Esophagus squamous epithelium (tissue), 5 donors: ENCODE measurements at places on chromosomes 1 and 21.

DNA sequence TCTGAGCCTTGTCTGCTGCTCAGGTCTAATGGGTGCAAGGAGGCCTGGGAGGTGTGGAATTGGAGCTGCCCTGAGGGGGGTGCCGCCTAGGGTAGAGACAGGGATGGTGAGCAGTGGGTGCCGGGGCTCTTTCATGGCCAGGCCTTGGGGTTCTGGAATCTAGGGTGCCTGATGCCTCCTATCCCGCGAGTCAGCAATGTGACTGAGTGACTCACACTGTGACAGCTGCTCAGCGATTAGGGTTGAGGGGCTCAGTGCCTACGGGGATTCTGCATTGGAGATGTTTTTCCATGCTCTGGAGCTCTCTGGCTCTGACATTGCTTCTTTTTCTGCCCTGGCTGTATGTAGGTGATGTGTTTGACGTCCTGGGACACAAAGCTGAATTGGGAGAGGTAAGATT is 16.8 kb downstream of the ATP8B2 start:
- no peak for DNase-seq

- no peak for DNase-seq
These were observed 11.6 kb downstream of the SCAF4 start for GRCh38 chr21:31720330-31720729.

- no peak for DNase-seq
These were observed 97.1 kb downstream of the ARHGEF10L start for GRCh38 chr1:17636612-17637011.

GRCh38 chr1:219049501-219049900 is 124.2 kb upstream of the LYPLAL1 start:
- DNase-seq = no peak
